ENCODE measurements at places on chromosomes 5 and 9.

- DNase-seq = no peak
Observed at GRCh38 chr5:149936700-149937091, 7.9 kb downstream of the PDE6A start.

DNA sequence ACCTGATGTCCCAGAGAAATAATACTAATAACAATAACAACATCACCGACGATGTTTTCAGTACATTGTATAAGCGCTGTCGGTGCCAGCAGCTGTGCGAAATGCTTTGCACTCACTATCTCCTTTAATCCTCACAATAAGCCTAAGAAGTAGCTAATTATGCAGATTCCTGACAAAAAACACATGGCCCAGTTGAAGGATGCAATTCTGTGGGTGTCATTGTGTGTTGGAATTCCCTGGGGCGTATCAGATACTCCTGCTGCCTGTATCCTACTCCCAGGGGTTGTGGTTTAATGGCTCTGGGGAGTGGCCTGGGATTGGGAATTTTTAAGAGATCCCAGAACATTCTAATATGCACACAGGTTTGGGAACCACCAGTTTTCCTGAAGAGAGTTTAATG is 154.0 kb downstream of the RGS3 start:
- no peak for DNase-seq

- DNase-seq = no peak
Observed at GRCh38 chr5:127826011-127826410, 122.8 kb downstream of the CCDC192 start.

DNA sequence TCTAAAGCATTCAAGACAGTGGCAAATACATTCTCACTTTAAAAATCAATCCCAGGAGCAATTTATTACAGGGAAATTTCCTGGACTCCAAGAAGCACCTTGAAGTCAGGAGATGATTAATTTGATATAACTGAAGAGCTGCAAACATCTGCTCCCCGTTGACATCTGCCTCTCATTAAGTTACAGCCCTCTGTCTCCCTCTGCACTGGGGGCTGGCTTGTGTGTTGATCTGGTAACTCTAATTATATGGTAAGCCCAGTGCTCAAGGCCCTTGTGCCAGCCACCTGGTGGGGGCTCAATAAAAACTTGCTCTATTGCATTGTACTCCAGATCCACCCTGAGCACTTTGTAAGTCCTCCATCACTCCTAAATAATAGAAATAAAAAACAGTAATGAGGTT is 131.1 kb upstream of the ZNF462 start:
- no peak for DNase-seq

DNA sequence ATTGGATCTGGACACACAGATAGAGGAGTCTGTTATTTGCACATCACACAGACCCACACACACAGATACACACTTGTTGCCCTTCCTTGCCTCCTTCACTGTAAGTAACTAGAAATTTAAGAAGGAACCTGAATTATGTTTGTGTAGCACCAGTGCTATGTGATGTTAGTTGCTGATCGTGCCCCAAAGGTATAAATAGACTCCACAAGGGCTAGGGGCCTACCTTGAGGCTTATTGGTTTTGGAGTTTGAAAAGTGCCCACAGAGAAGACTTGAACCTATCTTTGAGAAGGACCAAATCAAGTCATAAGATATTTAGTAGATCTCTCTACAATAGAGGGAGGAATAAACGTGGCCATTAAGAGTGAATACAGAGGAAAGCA is 8.8 kb upstream of the TGFBI start:
- DNase-seq = no peak

GRCh38 chr9:109542922-109543321 is 44.8 kb upstream of the PTPN3 start:
- no peak for DNase-seq

DNA sequence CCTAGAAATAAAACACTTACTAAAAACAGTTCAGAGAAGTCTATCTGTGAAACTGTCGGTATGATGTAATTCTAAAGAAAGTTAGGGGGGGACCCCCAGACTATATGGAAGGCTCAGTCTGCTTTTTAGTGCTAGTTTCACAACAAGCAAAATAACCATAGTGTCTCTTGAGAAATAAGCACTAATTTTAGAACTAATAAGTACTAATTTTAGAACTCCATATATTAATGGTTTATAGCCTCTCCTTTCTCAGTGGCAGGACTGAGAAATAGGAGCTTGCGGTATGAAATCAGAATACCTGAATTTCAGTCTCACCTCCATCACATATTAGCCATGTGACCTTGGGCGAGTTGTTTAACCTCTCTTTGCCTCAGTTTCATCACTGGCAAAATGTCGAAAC is 1.4 kb upstream of the PHF24 start:
- no peak for DNase-seq

All from amygdala (tissue), 56 donors.